Mesothelial cell of epicardium (in vitro differentiated cells): ENCODE measurements at places on chromosomes 1 and 21.

- no peak for DNase-seq
Observed at GRCh38 chr1:93522721-93523120, 74.8 kb downstream of the FNBP1L start.

GRCh38 chr1:225486856-225487255 lies 59.0 kb upstream of the LBR start:
- no peak for DNase-seq

GRCh38 chr21:17498586-17498985 lies 14.3 kb upstream of the CXADR start:
- DNase-seq, result no peak

- DNase-seq, result no peak
Observed at GRCh38 chr1:9825093-9826074, 1.6 kb upstream of the CLSTN1 start.

DNA sequence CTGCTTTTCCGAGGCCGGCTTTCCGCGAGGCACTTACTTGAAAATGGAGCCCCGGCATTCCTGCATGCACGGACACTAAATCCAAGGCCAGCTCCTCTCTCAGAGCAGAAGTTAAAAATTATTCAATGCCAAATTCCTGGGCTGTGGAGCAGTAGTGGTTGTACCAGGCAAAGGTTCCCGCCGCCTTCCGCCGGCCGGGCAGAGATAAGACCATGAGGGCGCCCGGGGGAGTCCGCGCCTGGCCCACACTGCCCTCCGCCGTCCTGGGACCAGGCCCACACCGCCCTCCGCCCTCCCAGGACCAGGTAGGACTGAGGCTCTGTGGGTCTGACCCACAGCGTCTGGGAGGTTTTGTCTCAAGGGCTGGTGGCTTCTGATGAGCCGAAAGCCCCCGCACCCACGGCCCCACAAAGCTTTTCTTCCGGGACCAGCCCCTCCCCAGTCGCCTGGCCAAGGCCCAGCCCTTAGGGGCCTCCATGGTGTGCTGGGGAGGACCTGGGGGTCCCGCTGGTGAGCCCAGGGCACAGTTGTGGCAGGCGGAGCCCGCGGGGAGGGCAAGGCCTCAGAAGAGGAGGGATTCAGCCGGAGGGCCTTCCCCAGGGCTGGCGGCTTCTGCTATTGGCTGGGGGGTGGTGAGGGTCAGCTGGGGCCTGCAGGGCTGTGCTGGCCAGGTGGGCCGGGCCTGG lies 12.7 kb upstream of the C1orf159 start:
- DNase-seq, result no peak

- no peak for DNase-seq
Observed at GRCh38 chr21:38913893-38914527, 108.3 kb downstream of the ETS2 start.

DNA sequence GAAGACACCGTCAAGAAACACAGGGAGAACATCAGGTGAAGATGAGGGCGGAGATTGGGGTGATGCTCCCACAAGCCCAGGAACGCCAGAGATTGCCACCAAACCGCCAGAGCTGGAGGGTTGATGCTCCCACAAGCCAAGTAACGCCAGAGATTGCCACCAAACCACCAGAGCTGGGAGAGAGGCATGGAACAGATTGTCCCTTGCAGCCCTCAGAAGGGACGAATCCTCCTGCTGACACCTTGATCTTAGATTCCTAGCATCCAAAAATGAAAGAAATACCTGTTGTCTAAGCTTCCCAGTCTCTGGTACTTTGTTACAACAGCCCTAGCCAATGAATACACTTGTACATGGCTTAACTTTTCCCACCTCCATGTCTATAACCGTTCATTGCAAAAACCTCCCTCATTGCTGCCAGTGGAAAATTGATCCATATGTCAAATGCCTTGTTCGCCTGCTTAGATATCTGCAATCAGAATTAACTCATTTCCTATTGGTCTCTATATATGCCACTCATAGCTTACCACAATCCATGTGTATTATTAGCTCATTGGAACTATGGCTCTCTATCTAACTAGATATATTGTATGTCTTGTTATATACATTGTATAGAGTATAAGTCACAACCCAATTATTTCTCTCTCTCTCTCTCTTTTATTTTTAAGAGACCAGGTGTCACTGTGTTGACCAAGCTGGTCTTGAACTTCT lies 127.4 kb downstream of the ADSS2 start:
- no peak for DNase-seq

GRCh38 chr1:227959325-227959860 lies 11.7 kb upstream of the WNT9A start:
- no peak for DNase-seq

DNA sequence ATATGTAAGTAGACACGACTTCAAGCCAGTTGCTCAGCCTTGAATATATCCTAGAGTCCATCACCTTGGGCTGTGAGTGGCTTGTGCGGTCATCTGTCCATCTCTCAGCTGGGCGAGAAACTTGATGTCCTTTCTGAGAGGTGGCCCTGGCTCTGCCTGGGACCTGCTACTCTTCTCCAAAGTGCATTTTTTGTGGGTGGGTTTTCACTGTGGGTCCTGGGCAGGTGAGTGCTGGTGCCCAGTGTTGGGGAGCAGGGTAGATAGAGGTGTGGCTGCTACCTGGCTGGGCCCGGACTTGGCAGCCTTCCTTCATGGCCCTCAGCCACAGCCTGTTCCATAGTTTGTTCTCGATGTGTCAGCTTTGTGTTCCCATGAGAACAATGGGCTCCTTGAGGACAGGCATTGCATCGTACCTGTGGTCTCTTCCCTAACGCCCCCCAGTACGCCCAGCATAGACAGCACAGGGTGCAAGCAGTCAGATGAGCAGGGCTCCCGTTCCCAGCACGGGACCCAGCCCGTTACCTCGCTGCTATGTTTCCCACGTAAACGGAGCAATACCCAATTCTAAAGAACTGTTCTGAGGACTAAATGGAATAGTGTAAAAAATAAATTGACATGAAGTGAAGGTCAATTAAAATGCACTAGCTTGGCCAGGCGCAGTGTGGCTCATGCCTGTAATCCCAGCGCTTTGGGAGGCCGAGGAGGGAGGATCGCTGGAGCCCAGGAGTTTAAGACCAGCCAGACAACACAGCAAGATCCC lies 877 bp upstream of the SLX9 start:
- DNase-seq, result no peak

- DNase-seq, result no peak
Observed at GRCh38 chr1:50976890-50977574, 7.0 kb downstream of the CDKN2C start.

GRCh38 chr1:99146129-99146848 lies 118.0 kb upstream of the PLPPR4 start:
- DNase-seq, result no peak

- DNase-seq, result no peak
Observed at GRCh38 chr1:236393681-236394481, at the start of gene EDARADD. TSS of gene EDARADD (plus strand) at chr1:236394286. CDS start at chr1:236394445, 159 bp downstream.

DNA sequence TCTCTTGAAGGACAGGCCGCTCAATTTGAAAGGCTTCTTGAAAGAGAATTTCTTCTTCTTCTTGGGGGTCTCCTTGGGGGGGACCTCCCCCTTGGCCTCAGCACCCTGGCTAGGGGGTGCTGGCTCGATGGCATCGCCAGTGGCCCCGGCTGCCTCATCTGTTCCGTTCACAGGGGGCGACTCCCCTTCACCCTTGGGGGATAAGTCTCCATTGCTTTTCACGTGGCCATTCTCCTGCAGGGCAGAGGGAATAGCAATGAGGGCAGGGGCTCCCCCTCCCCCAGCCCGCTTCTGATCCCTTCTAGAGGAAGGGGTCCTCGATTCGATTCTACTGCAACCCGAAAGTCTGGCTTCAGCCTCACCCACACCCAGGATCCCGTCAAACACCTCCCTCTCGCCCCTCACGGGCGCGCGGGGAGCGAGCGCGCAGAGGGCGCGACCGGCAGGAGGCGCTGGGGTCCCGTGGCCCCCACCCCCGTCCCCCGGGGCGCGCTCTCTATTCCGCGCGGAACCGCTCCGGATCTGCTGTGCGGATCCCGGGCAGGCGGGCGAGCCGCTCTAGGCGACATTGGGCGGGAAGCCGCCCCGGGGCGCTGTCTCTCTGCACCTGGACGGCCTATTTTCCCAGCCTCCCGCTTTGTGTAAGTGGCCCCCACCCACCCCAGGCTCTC lies 1.0 kb downstream of the MARCKSL1 start:
- DNase-seq, result peak; percentile 47

- no peak for DNase-seq
Observed at GRCh38 chr1:51247022-51247421, 10.9 kb downstream of the RNF11 start.

- DNase-seq, result no peak
Observed at GRCh38 chr21:44293551-44294231, 6.2 kb upstream of the PFKL start.

GRCh38 chr1:158716335-158716734 lies 4.2 kb downstream of the OR6K3 start:
- DNase-seq, result no peak

GRCh38 chr21:44831227-44831860 lies 13.5 kb upstream of the SUMO3 start:
- no peak for DNase-seq

DNA sequence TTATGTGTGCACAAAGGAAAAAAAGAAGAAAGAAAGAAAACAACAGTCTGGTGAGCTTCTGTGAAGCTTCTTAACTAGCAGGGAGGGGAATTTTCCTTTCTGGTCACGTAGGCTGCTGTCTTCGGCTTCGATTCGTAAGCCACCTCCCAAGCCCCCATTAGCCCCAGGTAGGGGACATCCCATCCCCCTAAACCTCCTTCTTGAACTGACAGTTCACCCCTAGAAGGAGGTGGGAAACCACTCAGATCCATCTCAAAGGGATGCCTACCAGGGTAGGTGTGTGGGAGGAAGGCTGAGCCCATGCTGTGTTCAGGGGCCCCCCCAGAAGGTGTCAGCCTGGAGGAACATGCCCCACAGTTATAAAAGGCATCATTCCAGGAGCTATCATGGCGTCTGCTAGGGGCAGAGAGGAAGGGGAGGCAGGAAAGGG lies 25.8 kb downstream of the CD247 start:
- no peak for DNase-seq

DNA sequence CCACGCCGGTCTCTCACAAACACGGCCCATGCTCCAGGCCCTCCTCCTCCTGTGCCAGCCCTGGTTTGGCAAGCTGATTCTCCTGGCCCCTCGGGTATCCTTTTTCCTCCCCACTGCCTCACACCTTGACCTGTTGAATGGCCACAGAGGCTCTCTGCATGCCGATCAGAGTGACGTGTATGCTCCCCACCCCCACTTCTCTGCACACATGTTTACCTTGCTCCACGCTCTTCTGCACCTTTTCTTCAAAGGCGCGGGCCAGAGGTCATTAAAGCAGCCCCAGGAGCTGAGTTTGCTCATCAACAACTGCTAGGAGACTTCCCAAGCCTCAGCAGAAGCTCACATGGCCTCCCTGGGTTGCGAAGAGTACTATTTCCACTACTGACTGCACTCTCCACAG lies 139.3 kb upstream of the EDN2 start:
- DNase-seq, result no peak

DNA sequence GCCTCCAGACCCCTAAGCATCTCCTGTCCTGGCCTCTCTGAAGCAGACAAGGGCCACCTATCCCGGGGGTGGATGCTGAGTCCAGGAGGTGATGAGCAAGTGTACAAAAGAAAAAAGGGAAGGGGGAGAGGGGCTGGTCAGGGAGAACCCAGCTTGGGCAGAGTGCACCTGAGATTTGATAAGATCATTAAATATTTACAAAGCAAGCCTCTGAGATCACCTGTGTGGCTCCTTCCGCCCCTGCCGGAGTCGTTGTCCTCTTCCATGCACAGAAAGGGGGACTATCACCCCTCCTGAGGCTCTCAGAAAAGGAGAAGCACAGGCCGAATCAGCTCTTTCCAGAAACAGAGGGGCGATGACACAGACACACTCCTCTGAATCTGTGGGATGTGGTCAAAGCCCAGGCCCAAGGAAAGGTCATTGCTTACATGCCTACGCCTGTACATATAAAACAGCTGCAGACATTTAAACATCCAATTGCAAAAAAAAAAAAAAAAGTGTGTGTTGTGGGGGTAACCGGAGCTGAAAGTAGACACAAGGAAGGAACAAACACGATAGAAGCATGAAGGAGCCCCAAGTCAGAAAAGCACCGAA lies 30.9 kb downstream of the PRSS38 start:
- DNase-seq, result no peak

DNA sequence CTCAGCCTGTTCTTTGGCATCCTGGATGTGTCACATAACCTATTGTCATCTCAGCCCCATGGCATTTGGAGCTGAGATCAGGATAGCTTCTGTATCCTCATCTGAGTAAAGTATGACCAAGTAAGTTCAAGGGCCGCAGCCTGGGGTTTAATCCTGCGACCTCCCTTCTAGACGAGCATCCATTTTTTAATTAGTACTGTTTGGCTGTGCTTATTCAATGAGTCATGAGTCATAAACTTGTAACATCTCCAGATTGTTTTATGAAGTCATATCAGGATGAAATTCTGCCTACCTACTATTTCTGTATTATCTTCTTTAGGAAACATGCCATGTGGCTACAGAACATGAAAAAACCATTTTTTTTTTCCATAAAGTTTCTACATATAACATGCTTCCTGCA lies 119.1 kb downstream of the ERG start:
- no peak for DNase-seq

DNA sequence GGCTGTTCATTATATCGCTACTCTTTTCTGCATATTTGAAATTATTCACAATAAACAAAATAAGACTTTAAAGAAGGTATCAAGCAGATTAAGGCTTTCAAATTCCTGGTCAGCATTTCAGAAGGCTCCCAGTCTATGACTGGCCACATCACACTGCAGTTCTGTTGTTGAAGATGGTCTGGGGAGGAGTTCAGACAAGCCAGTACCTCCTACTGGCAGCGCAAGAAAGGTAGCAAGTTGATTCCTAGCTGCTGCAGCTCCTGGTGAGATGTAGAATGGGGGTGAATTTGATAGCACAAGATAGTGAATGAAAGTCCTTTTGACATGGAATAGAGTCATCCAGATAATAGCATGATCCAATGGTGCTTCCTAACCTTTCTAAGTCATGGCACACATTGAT lies 88.2 kb upstream of the BEND5 start:
- no peak for DNase-seq

- DNase-seq, result no peak
Observed at GRCh38 chr1:24465638-24466037, 37.0 kb upstream of the RCAN3 start.

DNA sequence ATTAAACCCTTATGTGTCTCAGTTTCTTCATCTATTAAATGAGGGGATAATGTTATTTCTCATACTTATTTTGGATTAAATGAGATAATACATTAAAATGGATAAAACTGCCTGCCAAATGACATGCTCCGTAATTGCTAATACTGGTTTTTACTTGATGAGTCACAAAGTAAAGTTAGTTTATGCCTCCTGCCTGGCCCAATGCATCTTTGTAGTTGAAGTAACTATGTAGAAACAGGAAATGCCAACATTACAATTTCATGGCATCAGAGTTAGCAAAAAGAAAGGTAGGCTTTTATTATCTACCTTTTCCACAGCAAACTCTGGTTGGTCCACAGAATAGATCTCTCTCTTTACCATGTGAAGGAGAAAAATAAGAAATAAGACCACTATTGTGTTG lies 214.5 kb downstream of the TBX15 start:
- DNase-seq, result no peak

GRCh38 chr1:30375156-30375555 lies 348.2 kb downstream of the MATN1 start:
- no peak for DNase-seq
